ENCODE measurements at places on chromosomes 11 and 22. TPM values are rescaled to one million over a fixed set of nuclear protein-coding genes. Genes with fewer than 3 reads are reported as not detected.

OR51E2 gene
- 1.9 TPM for total RNA-seq

NCF4 gene
- not detected for total RNA-seq

RHOD gene
- 12.5 TPM for total RNA-seq

FGF19 gene
- not detected for total RNA-seq

KCNJ11 gene
- total RNA-seq = not detected

DEFB131B gene
- total RNA-seq = not detected
